SK-N-SH (cell line): ENCODE measurements at places on chromosomes 3 and 15.

GRCh38 chr3:195863121-195864061 lies 45.0 kb downstream of the TNK2 start:
- peak; percentile 94 for DNase-seq

GRCh38 chr3:124522082-124522625 lies 208.1 kb upstream of the UMPS start:
- DNase-seq = no peak

DNA sequence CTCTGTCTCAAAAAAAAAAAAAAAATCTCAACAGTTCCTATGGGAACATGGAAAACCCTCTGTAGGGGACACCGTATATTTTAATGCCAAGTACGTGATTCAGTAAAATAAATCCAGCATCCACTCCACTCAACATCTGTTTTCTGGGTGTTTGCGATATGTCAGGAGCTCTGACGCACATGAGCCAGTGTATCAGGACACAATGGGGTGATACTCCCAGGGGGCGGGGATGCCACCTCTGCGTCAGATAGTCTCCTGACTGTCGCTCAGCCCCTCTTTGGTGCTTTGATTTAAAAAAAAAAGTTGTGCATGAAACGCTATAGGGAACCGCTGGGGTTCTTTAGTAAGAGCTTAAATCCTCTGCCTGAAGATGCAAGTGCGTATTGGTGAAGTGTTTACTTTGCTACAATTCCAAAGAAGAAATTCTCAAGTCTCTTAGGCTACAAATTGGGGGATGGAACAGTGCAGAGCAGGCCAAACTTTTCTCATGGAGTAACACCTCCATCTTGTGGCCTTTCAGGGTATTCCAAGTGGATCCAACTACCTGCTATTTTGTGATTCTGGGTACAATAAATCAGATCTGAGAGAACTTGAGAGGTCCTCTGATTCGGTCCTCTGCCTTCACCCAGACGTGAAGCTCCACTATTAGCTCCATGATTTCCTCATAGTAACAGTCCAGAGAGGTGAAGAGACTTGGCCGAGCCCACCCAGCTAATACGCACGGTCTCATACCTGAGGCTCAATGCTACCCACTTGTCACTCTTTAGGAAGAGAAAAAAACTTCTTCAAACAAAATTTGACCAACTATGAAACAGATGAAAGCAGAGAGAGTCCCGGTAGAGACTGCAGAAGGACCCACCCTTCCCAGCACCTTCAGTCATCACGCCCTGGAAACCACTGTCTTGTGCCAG lies 9.3 kb upstream of the NR2E3 start:
- DNase-seq = peak; percentile 72

- no peak for DNase-seq
These were observed 39.2 kb downstream of the EPHB3 start for GRCh38 chr3:184600685-184601377.

- DNase-seq = no peak
These were observed 397.3 kb upstream of the PROK2 start for GRCh38 chr3:72182206-72182605.

DNA sequence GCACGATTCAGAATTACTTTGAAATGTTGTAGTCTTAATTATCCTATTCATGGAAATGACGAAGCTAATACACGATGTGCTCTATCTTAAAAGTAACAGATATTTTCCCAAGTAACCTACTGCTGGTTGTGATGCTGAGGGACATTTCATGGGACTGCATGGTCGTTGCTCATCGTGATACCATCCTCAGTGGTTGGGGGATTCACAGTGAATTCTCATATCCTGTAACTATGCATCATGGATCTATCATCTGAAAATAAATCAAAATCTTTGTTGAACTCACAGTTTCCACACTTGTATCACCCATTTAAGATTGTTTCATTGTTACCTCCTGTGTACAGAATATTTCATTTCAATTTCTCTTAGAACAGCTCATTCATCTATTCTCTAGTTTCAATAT lies 84.7 kb downstream of the OPA1 start:
- DNase-seq = no peak

DNA sequence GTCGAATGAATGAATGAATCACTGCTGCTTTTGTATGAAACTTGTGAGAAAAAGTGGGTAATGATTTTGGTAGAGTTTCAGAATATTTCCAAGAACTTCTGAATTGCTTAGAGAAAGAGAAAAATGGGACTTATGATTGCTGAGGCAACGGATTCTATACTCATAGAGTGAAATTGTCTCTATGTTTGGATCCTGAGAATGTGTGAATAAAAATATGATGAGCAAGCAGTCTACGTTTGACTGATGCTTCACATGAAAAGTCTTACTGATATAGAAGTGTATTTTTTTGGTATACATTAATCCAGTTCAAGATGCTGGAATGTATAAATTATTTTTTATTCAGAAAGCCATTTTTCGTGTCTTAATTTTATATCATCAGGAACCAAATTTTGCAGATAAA lies 441.1 kb downstream of the NLGN1 start:
- no peak for DNase-seq

DNA sequence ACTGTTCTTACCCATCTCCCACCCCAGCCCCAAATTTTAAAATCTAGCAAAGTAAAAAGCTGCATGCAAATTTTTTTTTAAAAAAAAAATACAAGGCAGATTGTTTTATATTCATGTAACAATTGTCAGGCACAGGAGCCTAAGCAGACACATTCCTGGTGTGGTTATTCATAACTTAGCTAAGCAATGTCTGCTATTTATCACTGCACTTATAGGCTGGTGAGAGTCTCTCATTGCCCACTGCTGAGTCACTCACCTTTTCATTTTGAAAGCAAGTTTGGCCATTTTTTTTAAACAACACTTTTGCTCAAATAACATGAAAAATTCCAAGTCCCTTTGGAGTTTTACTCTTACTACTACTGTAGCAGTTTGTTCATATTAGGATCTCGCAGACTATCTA lies 413.9 kb downstream of the RBMS3 start:
- DNase-seq = no peak

DNA sequence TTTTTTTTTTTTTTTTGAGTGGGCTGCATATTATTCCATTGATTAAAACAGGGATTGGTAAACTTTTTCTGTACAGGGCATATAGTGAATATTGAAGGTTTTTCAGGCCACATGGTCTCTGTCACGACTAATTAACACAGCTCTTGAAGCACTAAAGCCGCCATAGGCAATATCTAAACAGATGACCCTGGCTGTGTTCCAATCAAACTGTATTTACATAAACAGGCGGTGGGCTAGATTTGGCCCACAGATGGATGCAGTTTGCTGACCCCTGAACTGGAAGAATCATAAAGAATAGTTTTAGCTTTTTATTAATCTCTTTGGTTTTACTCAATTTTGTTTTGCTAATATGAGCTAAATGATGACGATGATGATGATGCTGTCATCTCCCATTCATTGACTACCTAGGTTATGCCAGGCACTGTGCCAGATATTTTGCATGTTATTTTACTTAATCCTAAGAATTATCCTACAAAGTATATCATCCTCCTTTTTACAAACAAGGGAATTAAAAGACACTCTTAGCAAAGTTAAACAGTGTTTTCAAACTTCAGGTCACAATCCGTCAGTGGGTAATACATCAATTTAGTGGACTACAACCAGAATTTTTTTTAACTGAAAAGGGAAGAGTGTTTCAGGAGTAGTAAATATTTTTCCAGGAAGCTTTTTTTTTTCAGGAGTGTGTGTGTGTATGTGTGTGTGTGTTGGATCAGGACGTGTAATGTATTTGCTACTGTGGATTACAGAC lies 54.3 kb downstream of the LMCD1 start:
- DNase-seq = peak; percentile 61

DNA sequence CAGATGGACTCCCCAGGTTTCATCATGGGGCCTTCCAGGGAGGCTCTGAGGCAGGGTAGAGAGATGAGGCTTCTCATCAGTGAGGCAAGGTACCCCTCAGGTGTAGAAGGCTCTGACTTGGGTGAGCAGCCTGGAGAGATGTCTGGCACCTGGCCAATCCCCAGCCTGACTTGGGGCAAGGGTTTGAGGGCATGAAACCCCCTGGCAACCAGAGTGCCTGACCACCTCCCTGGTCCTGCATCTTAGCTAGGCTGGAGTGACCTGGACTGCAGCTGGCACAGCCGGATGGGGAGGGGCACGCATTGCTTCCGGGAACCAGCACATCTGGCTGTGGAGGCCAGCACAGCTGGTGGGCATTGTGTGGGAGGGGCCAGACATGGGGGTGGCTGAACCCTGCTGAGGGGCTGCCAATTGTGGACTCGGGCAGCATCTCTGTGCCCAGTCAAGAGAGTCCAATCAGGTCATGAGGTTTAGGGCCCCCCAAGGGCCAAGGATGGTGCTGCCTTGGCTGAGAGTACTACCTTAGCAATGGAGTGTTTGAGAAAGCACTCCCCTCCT lies 1.9 kb downstream of the ZBTB47 start:
- DNase-seq = peak; percentile 83
